Anterior cingulate cortex (tissue), 58 donors: ENCODE measurements at places on chromosomes 16 and 17.

GRCh38 chr16:68116256-68116867, 31.2 kb downstream of the NFATC3 start:
- DNase-seq: no peak

- DNase-seq: no peak
Measured at GRCh38 chr17:50916708-50917417, 50.7 kb upstream of the TOB1 start.

DNA sequence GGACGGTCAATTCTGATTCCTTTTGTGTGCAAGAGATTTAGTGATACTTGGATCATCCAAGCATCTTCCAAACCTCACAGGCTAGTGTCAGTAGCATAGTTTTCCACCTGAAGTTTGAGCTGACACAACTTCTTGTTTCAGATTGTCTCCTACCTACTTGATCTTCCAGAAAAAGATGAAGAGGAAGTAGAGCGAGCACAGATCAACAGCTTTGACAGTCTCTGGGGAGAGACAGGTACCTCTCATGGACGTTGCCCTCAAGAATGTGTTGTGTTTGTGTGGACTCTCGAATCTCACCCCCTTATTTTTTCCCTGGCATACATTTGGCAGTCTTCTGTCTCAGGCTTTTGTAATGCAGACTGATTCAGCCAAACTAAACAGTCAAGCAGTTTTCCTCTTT, 47.4 kb downstream of the CYB561 start:
- DNase-seq: no peak

DNA sequence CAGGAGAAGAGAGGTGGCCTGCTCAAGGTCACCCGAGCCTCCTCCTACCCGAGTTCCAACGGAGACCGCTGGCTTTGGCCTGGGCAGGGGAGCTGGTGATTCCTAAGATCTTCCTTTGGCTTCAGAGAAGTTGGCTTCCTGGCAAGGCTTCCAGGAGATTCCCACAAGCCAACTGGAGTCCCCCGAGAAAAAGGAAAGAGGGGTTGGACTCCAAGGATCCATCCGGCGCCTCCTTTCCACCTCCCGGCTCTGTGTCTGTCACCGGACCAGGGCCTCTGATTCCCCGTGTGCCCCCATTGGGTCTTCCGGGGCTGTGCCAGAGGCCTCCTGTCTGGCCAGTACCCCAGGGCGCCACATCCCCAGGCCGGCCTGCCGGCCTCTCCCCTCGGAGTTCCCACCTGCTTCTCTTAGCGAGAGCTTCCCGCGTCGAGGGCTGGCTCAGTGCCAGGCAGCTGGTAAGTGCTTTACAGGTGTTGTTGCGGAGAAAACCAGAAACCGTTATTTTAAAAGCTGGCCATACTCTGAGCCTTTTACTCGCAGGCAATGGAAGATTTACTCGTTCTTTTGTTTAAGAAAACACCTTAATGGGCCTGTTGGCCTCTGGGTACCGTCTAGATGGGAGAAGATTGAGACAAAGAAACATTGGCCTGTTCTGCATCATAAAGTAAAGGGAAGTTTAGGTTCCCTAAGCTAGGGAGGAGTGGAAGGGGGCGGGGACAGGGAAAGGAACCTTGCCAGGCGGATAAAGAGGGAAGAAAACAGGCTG, 258.4 kb upstream of the SDK2 start:
- no peak for DNase-seq

- no peak for DNase-seq
Measured at GRCh38 chr17:70153210-70153609, 16.1 kb upstream of the KCNJ2 start.

- no peak for DNase-seq
Measured at GRCh38 chr17:5630434-5630833, 46.1 kb upstream of the NLRP1 start.

DNA sequence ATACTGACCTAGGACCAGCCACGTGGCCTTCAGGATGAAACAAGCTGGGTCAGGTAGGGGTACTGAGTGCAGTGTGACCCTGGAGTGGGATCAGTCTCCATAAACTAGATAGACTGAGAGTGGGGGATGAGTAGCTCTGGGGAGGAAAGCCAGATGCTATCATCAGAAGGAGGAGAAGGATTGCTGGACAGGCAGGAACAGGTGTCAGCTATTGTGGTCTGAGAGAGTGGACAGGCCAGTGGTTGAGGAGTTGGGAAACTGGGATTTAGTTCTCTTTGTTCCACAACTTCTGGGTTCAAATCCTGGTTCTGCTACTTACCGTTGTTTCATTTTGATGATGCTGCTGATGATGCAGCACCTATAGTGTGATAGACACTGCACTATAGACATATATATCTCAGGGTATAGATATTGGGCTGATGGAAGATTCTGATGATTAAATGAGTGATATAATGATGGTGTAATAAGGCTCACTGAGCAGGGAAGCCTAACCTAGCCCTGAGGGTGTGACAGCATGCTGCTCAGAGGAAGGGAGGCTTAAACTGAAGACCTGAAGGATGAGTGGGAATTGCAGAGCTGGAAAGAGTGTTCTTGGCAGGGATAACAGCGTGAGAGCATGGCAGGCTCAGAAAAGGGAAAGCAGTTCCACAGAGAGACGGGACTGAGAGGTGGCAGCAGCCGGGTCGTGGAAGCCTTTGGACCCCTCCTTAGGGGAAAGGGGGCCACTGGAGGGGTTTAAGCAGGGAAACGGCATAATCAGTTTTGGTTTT, 66.0 kb downstream of the SNX20 start:
- DNase-seq: no peak

- DNase-seq: no peak
Measured at GRCh38 chr16:66332634-66333610, 33.6 kb upstream of the CDH5 start.

GRCh38 chr17:44363613-44364159, at the start of gene FAM171A2:
FAM171A2 (minus strand) TSS chr17:44363853; CDS start chr17:44363714, 139 bp downstream.
- DNase-seq: peak; percentile 59

GRCh38 chr16:81280393-81280792, 34.4 kb upstream of the GAN start:
- no peak for DNase-seq
